ENCODE measurements at places on chromosomes 2 and 18.

DNA sequence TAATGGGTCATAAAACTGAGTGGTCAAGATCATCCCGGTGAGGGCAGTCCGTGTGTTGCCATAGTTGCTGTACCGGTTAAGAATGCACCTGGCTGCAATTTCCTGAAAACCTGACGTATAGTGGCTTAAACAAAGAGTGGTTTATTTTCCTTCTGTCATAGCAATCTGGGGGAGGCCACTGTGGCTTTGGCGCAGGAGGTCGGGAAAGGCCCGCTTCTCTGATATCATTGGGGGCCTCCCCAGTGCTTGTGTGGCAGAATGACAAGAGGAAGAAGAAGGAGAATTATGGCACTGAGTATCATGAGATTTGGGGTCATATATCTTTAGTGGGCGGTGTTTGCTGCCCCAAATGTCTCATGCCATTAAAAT is 4.4 kb downstream of the C2orf92 start:
- H3K27me3 ChIP-seq = no peaks in the 10 kb centered on the region
- H3K4me3 ChIP-seq = no peak overlapping the region
- peaks cover 11% of the 10 kb centered on the region for H3K36me3 ChIP-seq
- H3K27ac ChIP-seq = peak overlapping the region; percentile 31
- DNase-seq = no peak

GRCh38 chr2:227188292-227188691 is 23.9 kb downstream of the COL4A3 start:
- DNase-seq = no peak
- no peak overlapping the region for H3K4me3 ChIP-seq
- no peak overlapping the region for H3K27ac ChIP-seq
- no peaks in the 10 kb centered on the region for H3K27me3 ChIP-seq
- H3K4me1 ChIP-seq = peaks cover 19% of the 10 kb centered on the region

GRCh38 chr2:9196637-9197036 is 10.0 kb upstream of the ASAP2 start:
- peaks cover 27% of the 10 kb centered on the region for H3K4me1 ChIP-seq
- H3K27me3 ChIP-seq = no peaks in the 10 kb centered on the region
- no peak overlapping the region for H3K27ac ChIP-seq
- no peak overlapping the region for H3K4me3 ChIP-seq
- DNase-seq = no peak

GRCh38 chr2:215417400-215417951 is 18.4 kb downstream of the FN1 start:
- no peak for DNase-seq
- H3K4me1 ChIP-seq = no peaks in the 10 kb centered on the region
- H3K4me3 ChIP-seq = no peak overlapping the region
- H3K27ac ChIP-seq = no peak overlapping the region
- no peaks in the 10 kb centered on the region for H3K27me3 ChIP-seq

DNA sequence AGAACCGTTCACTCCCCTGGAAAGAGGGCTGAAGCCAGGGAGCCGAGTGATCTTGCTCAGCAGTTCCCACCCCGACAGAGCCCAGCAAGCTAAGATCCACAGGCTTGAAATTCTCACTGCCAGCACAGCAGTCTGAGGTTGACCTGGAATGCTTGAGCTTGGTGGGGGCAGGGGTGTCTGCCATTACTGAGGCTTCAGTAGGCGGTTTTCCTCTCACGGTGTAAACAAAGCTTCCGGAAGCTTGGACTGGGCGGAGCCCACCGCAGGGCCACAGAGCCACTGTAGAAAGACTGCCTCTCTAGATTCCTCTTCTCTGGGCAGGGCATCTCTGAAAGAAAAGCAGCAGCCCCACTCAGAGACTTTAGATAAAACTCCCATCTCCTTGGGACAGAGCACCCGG is 180.8 kb downstream of the WDR7 start:
- no peak overlapping the region for H3K4me3 ChIP-seq
- no peaks in the 10 kb centered on the region for H3K27me3 ChIP-seq
- H3K36me3 ChIP-seq = peaks cover 11% of the 10 kb centered on the region
- H3K4me1 ChIP-seq = peaks cover 10% of the 10 kb centered on the region
- H3K27ac ChIP-seq = no peak overlapping the region

DNA sequence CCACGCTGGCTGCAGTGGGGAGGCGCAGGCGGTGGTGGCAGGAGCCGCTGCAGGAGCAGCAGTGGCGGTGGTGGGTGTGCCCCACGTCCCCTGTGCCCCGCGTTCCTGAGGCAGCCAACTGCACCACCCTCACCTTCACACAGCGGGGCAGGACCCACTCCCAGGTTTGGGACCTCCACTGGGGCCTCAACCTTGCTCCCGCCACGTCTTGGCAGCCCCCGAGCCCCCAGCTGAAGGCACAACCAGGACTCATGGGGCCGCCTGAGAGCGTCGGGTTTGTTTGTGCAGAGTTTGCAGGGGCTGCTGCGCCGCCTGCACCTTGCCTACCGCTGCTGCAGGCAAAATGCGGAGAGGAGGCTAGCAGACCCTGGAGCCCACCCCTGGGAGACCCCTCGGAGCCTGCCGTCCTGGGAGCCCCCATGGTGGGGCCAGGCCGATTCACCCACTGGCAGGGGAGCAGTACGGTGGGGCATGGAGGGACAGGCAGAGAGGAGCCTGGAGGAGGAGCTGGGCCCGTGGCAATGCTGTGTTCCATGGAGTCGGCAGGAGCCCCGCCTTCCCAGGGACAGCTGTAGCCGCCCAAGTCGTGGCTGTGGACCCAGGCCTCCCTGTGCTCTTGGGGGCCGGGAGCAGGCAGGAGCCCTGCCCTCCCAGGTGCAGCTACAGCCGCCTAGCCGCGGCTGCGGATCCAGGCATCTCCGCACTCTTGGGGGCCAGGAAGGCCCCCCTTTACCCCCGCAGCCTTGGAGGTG is 14.7 kb upstream of the EML6 start:
- DNase-seq = no peak
- no peak overlapping the region for H3K27ac ChIP-seq
- H3K27me3 ChIP-seq = no peaks in the 10 kb centered on the region
- H3K4me1 ChIP-seq = no peaks in the 10 kb centered on the region

DNA sequence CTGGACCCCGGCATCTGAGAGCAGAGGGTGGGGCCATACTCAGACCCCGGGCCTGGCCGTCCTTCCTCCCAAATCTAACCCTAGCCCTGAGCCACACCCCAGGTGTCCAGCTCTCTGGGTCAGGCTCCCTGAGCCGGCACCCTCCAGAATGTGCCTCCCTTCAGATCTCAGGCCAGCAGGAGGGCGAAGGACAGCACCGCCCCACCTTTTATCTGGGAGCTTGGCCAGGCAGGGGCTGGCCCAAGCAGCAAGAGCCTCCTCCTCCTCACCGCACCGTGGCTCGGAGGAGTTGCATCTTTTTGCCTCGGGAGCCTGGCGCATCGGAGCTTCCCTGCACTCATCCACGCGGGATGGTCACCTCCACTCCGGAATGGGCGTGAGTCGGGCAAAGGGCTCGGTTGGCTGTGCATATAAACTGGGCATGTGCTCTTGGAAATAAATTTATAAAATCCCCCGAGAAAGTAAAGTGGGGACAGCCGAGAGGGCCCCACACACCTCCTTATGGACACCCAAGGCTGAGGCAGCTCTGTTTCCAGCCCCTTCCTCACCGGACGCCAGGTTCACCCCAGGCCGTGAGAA is 69.1 kb upstream of the CTDP1 start:
- no peak for DNase-seq
- no peaks in the 10 kb centered on the region for H3K27me3 ChIP-seq

GRCh38 chr2:121595012-121595891 is 54.0 kb downstream of the CLASP1 start:
- peaks cover 25% of the 10 kb centered on the region for H3K4me1 ChIP-seq
- no peak overlapping the region for H3K4me3 ChIP-seq
- H3K36me3 ChIP-seq = peaks cover 8% of the 10 kb centered on the region
- DNase-seq = no peak
- H3K27me3 ChIP-seq = no peaks in the 10 kb centered on the region
- peak overlapping the region; percentile 39 for H3K27ac ChIP-seq

- H3K36me3 ChIP-seq = peaks cover 15% of the 10 kb centered on the region
- DNase-seq = peak; percentile 60
- H3K4me3 ChIP-seq = peak within 1 kb of the TSS; percentile 93
- H3K27ac ChIP-seq = no peak within 1 kb of the TSS
These were observed at the start of gene IRS1 for GRCh38 chr2:226799211-226799975. TSS of gene IRS1 (minus strand) at chr2:226799820. CDS start at chr2:226798738, 1,082 bp downstream.

DNA sequence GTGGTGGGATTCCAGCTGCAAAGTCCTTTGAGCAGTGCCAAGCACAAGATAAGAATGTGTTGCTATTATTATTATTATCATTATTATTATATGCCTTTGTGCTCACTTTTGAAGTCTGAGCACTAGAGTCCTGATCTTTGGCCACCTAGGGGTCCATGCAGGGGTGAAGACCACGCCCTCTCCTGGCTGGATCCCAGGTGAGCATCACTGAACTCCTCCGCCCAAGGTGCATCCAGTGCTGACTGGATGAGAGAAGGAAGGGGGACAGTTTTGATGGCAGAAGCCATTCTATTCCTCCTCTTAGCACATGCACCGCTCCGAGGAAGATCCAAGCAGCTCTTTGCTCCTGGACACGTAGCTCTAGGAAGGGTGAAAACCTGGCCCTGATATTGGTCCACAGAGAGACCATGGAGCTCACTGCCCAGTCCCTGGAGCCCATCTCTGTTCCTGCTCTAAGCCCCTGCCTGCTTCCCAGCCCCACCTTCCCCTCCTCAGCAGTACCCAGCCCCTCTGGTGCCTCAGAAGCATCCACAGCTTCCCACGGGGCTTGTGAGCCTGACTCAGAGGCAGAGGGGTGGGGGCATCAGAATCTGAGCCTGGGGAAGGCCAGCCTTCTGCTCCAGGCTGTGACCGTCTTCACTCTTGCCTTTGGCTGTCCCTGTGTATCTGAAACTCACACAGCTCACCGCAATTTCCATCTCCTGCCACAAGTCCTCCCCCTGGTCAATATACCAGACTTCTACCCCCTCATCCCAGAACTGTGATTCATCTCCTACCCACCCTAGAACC is 45.4 kb downstream of the MCFD2 start:
- peak overlapping the region; percentile 27 for H3K27ac ChIP-seq
- peaks cover 4% of the 10 kb centered on the region for H3K36me3 ChIP-seq
- H3K4me1 ChIP-seq = peaks cover 14% of the 10 kb centered on the region
- no peaks in the 10 kb centered on the region for H3K27me3 ChIP-seq
- H3K4me3 ChIP-seq = no peak overlapping the region

DNA sequence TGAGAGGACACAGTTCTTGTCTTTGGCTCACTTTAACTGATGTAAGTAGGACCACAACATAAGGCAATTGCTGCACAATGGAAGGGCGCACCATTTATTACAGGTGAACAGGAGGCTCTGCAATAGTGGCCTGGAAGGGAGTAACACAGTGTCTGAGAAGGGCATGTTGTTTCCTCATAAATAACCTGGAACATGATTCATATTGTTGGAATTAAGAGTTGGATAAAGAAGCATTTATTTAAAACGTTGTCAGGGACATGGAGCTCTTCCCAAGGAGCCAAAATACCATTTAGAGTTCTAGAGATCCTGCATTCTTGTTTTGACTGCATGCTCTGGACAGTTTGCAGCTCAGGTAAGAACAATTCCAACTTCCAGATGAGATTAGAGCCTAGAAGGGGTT is 110.4 kb downstream of the PLCL1 start:
- no peak overlapping the region for H3K27ac ChIP-seq
- H3K36me3 ChIP-seq = no peaks in the 10 kb centered on the region
- H3K27me3 ChIP-seq = peaks cover 14% of the 10 kb centered on the region
- no peak for DNase-seq

- peaks cover 3% of the 10 kb centered on the region for H3K36me3 ChIP-seq
- no peaks in the 10 kb centered on the region for H3K27me3 ChIP-seq
- H3K4me3 ChIP-seq = no peak overlapping the region
- peaks cover 4% of the 10 kb centered on the region for H3K4me1 ChIP-seq
These were observed 9.9 kb upstream of the IL1A start for GRCh38 chr2:112794131-112794733.

DNA sequence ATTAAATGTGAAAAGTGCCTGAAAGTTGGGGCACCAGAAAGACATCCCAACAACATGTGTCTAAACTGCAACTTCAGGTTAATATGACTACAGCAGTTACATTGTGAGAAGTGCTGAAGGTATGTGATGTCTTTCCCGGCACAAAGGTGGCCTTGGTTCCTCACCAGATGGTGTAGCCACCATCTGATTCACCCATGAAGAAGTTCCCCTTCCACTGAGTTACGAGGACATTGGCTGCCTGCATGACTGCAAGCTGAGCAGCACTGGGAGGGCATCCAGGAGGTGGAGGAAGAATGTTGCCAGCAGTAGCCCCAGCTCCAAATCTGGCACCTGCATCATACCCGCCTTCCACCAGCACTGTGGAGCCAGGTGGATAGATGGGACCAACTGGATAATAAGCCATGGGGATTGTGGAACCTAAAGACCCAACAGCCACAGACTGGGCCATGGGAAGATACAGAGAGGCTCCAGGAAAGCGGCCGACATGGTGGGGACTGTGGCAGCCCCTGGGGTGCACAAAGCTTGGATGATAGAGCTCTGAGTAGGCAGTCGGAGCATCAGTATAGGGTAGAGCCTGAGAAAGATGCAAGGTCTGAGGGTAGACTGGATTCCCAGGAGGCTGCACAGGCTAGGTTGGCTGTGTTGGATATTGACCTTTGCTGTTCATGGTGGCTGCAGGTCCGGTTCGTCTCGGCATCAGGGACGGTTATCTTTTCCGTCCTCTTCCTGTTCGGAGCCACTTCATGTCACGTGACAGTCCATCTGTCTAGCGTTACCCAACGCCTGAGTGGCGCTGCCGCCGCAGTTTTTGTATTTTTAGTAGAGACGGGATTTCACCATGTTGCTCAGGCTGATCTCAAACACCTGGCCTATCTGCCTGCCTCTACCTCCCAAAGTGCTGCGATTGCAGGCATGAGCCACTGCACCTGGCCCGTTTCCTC is 36.9 kb downstream of the SUMO1 start:
- no peak overlapping the region for H3K27ac ChIP-seq
- no peaks in the 10 kb centered on the region for H3K27me3 ChIP-seq
- no peaks in the 10 kb centered on the region for H3K4me1 ChIP-seq
- no peak overlapping the region for H3K4me3 ChIP-seq
- DNase-seq = no peak

DNA sequence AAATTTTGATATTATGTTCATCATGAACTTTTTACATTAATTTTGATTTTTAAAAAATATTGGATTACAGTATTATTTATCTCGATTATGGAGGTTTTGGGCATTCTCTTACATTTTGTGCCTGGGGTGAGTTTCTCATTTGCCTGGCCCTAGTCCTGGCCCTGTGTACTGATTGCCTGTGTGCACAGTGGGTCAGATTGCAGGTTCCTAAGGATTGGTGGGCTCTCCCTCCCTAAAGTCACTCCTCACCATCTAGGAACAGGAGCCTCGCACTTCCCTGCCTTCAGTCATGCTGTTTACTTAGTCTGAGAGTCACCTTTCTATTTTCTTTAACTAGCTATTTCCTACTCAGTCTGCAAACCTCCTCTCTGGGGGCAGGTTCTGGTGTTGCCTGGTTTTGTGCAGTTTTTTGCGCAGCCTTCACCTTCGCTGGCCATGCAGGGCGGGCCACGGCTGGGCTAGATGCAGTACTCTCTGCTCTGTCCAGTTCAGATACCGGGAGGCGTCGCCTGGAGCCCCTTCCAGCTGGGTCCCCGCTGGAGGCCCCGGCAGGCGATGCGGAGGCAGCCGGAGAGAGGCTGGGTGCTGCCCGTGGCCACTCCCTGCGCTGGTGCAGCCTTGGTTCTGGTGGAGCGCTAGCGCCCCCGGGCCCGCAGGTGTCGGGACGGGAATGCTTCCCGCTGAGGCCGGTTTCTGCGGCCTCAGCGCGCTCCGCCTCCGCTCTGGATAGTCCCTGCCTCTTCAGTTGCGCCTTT is 23.3 kb upstream of the MC5R start:
- H3K27me3 ChIP-seq = peaks cover 76% of the 10 kb centered on the region
- no peak overlapping the region for H3K27ac ChIP-seq
- H3K4me3 ChIP-seq = peak overlapping the region; percentile 66
- peaks cover 14% of the 10 kb centered on the region for H3K4me1 ChIP-seq
